ENCODE measurements at places on chromosomes 5 and 9.

GRCh38 chr5:14185326-14186058 lies 42.4 kb downstream of the TRIO start:
- no peak for DNase-seq

GRCh38 chr9:92728831-92729734 lies 35.5 kb downstream of the BICD2 start:
- DNase-seq = peak; percentile 27

DNA sequence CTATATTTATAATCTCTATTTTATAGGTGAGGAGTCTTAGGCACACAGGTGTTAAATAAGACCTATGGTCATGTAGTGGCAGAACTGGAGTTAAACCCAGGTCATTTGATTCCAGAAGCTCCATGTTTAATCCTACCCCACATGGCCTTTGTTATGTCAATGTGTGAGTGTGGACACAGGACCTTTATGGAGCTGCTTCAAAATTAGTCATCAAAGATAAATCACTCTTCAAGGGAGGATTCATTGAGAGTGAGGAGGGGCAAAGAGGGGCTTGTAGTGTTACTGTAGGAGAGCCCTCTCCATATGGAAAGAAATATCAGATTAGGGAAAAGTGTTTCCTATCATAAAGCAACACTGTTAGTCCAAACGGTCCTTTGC lies 74.6 kb upstream of the ARRDC3 start:
- no peak for DNase-seq

- DNase-seq = peak; percentile 52
These were observed 78.6 kb downstream of the PDZD2 start for GRCh38 chr5:31717561-31717960.

DNA sequence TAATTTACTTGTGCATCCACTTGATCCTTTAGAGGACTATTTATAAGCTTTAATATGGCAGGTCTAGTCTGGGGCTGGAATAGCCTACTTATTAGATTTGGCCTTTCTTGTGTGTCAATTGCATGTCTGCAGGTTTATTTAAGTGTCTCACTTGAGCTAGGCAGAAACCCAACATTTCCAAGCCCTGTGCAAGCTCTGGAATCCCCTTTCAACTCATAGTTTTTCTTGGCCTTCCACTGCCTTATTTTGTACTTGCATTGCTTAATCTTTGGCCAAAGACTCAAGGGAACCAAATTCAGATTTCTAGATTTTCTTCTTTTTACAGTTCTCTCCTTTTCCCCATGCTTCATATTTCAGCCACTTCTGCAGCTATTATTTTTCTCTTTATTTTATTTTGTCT lies 102.4 kb upstream of the RFX3 start:
- no peak for DNase-seq

DNA sequence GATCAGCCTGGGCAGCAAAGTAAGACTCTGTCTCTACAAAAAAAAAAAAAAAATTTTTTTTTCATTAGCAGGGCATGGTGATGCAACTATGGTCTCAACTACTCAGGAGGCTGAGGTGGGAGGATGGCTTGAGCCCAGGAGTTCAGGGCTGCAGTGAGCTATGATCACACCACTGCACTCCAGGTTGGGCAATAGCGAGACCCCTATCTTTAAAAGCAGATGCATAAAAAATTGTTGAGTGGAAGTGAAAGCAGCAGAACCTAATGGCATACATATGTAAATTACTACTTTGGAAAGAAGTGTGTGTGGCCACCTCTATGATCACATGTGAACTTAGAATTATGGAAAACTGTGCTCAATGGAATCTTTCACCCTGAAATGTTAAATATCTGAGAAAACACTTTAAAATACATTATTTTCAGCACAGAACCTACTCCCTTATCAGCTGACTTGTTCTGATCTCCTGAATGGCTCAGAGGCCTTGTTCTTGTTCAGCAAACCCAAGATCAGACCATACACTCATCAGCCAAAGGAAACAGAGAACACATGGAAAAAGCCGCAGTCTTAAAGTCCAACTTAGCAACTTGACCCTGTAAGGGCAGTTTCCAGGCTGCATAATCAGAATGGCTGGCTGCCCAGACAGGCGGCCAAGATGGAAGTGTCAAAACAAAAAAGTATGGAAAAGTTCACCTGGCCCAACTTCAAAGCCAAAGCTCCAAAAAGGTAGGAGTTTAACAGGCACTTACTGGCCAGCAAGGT lies 56.5 kb downstream of the SIL1 start:
- peak; percentile 74 for DNase-seq

- DNase-seq = no peak
These were observed 10.6 kb upstream of the NNT start for GRCh38 chr5:43592363-43592762.

GRCh38 chr9:13675638-13676000 lies 396.1 kb upstream of the MPDZ start:
- no peak for DNase-seq

GRCh38 chr9:82987370-82988189 lies 75.4 kb downstream of the RASEF start:
- DNase-seq = no peak

DNA sequence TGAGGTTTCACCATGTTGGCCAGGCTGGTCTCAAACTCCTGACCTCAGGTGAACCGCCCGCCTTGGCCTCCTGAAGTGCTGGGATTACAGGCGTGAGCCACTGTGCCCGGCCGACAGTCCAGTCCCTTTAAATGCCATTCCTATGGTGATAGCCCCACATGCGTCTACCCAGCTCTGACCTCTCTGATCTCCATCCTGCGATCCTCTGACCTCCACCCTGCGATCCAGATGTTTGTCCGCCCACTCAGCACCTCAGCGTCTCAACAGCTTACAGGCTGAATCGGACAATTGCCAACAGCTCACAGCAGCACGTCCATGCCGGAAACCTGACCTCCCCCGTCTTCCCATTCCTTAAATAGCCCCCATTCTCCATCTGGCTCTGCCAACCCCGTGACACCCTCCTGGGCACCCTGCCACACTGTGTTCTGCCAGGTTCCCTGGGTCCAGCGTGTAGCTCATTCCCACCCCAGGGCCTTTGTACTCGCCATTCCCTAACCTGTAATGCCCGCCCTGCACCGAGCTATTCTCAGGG lies 44.0 kb upstream of the RNU6ATAC start:
- DNase-seq = peak; percentile 58

GRCh38 chr9:109780453-109781033 lies 545 bp downstream of the PALM2AKAP2 start:
- DNase-seq = peak; percentile 55

GRCh38 chr9:3946840-3947587 lies 352.9 kb downstream of the GLIS3 start:
- no peak for DNase-seq

- peak; percentile 89 for DNase-seq
These were observed 233.5 kb downstream of the FRMD3 start for GRCh38 chr9:83304686-83305085.

DNA sequence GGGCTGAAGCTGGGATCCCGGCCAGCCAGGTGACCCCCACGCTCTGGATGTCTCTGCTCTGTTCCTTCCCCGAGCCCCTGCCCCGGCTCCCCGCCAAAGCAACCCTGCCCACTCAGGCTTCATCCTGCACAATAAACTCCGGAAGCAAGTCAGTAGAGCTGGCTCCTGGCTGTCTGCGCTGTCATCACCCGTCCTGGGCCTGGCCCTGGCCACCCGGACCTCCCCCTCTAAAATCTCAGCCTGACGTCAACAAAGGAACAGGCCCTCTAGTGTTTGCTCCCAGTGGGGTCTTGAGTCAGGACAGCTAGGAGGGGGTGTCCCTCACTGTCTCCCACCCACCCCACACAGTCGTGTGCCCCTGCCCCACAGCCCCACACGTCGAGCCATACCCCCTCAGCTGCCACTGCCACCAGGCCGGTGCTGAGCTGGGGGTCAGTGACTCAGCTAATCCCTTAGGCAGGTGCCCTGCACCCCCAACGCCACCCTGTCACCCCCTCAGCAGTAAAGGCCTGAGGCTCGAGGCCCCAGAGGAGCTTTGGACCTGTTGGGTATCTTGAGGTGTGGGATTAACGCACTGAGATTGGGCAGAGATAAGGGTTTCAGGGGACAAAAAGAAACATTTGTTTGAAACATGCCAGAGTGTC lies 1.1 kb upstream of the LCNL1 start:
- DNase-seq = no peak

DNA sequence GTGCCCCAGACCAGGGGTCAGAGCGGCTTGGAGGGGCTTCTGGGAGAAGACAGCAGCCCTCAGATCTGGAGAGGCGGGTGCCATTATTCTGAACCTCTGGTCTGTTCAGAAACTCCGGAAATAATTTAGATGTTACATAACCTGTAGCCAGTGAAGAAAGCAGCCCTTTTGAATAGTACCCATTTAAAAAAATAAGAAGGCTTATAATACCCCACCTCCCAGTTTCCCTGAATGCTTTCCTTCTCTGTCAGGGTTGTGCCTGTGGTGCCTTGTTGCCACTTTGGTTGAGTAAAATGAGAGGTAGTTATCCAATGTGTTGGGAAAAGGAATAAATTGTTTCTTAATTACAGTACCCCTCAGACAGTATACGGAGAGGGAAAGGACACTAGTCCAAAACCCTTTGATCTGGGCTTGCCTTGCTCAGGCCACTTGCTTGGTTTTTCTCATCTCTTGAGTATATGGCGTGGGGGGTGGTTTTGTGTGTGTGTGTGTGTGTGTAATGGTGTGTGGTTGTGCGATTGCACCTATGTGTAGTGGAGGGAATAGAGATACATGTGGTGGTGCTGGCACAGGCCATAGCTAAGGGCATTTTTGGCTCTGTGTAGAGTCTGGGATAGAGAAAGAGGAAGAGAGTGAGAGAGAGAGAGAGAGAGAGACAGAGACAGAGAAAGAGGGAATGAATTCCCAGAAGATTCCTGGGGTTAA lies 59.1 kb upstream of the TLR4 start:
- DNase-seq = no peak

GRCh38 chr5:91357806-91358205 lies 25.3 kb downstream of the ARRDC3 start:
- no peak for DNase-seq

GRCh38 chr9:124770359-124771020 lies 621 bp downstream of the NR6A1 start:
- peak; percentile 47 for DNase-seq

DNA sequence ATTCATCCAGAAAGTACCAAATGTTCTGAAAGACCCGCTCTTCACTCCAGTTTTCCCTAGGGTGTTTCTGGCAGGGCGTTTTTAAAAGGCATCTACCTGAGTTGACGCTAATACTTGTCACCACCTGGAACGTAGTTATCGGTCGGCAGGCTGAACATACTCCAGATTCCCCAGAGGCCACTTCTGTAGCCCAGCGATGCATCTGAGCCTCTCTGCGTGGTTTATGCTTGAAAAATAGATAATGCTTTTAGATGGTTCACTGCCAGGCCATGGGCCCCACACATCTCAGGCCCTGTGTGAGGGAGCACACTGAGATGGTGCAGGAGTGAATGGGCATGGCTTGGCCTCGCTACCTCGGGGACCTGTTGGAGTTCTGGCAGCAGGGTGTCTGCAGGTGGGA lies 33.0 kb upstream of the NCS1 start:
- DNase-seq = no peak

- no peak for DNase-seq
These were observed 522.7 kb downstream of the NR2F1-AS1 start for GRCh38 chr5:93058309-93058708.

DNA sequence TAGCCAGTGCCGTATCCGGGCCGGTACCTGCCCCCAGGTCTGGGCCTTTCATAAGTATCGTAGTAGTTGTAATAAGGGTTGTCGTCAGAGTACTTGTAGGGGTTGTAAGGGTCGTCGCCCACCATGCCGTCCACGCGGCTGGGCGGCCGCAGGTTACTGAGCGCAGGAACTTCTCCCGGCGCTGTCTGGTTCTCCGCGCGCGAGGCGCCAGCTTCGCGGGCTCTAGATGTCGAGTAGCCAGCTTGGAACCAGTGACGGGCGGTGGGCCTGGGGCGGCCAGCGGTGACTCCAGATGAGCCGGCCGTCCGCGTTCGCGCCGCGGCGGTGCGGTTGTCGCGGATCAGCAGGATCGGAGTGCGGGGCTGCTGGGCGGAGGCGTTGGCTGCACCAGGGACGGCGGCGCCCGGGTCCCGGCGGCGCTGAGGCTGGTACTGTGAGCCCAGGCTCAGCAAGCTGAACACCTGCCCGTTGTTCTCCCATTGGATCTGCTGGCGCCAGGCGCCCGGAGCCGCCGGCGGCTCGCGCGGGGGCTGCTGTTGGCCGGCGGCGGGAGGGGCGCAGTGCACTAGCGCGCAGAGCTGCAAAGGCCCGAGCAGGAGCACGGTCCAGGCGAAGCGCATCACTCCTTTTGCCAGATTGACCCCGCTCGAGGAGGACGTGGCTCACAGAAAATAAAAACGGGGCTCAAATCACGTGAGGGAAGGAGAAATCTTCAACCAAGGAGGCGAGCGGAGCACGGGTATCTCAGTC lies 518 bp downstream of the LOX start:
- DNase-seq = peak; percentile 57

GRCh38 chr9:25994605-25995004 lies 316.4 kb upstream of the TUSC1 start:
- DNase-seq = no peak

- DNase-seq = no peak
These were observed 5.6 kb downstream of the SPOUT1 start for GRCh38 chr9:128823903-128824406.

GRCh38 chr9:23302281-23302680 lies 523.8 kb downstream of the ELAVL2 start:
- no peak for DNase-seq

DNA sequence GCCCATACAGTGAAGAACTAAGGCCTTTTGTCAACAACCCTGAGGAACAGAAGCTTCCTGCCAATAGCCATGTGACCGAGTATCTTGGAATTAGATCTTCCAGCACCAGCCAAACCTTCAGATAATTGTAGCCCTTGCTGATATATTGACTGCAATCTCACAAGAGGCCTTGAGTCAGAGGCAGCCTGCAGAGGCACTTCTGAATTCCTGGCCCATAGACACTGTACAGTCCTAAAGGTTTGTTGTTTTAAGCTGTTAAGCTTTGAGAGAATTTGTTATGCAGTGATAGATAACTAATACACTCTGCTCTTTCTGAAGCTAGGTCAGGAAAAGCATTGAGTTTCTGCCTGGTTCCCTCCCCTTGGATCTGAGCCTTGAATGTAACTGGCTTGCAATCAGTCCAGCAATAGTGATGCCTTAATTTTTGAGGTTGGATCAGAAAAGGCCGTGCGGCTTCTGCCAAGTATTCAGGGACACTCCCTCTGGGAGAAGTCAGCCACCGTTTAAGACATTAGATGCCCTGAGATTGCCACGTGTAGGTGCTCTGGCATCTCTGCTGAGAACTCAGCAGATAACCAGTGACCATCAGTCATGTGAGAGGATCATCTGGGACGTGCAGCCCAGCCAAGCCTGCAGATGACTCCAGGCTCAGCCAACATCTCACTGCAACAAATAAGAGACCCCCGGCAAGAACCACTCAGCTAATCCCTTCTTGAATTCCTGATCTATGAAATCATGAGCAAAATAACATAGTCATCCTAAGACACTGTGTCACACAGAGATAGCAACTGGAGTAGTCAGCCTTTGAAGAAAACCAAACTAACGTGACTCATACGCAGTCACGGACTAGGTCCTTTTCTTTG lies 126.8 kb upstream of the STC2 start:
- DNase-seq = peak; percentile 47

DNA sequence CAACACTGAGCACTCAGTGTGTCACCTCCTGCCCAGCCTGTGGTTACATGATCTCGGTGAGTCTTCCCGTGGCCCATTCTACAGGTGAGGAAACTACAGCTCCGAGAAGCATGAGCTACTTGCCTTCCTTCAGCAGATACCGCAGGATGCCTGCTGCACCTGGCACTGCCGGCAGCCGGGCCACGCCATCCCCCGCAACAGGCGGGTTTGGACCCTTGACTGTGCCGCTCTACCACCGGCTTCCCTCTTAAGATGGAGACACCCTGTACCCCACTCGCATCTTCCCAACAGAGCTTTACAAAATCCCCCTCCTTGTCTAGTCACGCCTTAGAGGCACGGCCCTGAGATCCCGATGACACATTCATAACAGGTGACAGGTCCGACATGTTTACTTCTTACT lies 74.9 kb upstream of the OTULINL start:
- DNase-seq = no peak
